ENCODE measurements at places on chromosomes 12 and 14.

DNA sequence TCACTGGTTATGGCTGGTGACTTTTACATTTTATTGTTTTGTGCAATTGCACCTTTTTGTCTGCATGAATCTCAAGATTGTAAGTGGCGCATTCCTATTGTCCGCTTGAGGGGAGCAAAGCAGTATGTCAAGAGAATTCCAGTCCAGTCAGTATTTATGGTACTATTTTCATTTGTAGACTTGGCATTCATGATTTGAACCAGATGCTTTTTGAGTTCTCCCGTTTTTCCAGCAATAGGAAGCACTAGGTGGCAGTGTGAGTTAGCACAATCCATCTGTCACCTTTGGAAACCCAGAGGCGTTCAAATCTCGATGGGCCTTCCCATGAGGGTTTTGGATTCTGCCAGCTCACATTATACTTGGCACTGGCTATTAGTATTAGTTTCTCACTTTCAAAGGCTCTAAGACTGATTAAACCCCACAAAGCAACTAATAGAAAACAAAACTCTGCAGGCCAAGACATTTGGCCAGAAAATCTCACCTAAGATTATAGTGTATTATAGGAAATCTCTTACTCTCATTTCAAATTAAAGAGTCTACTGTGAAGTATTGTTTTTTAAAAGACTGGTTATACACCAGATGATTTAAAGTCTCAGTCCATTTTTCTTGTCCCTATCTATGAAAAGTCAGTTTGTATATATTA, 2.2 kb downstream of the DACT1 start:
- no peak for DNase-seq

DNA sequence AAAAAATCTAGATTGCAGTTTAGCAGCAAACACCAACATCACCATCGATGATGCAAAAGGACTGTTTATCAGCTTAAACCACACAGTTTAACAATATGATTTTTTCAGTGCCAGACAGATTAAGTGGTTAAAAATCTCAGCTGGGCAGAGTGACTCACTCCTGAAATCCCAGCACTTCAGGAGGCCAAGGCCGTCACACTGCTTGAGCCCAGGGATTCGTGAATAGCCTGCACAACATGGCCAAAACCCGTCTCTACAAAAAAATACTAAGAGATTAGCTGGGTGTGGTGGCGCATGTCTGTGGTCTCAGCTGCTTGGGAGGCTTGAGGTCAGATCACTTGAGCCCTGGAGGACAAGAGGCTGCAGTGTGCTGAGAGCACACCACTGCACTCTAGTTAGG, 8.9 kb downstream of the RSRC2 start:
- DNase-seq, result no peak

- DNase-seq, result no peak
These were observed 53.6 kb downstream of the ERO1A start for GRCh38 chr14:52641745-52642144.

- DNase-seq, result no peak
These were observed 11.0 kb downstream of the DLST start for GRCh38 chr14:74892745-74893144.

GRCh38 chr12:11815397-11815796, 165.9 kb downstream of the ETV6 start:
- DNase-seq, result no peak

DNA sequence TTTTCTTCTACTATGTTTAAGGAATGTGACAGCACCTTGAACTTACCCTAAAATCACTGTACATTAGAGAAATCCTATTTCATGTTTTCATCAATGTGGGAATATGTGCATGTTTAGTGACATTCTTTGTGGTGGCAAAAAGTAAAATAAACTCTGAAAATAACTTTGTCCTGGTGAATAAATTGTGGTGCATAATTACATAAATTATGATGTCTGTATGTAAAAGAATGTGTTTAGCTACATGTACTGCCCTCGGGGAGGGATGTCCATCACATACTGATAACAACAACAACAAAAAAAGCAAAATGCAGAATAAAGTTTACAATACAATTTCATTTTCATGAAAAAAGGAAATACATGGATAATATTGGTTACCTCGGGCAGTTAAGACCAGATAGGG, 157.3 kb downstream of the METTL25 start:
- DNase-seq, result no peak

DNA sequence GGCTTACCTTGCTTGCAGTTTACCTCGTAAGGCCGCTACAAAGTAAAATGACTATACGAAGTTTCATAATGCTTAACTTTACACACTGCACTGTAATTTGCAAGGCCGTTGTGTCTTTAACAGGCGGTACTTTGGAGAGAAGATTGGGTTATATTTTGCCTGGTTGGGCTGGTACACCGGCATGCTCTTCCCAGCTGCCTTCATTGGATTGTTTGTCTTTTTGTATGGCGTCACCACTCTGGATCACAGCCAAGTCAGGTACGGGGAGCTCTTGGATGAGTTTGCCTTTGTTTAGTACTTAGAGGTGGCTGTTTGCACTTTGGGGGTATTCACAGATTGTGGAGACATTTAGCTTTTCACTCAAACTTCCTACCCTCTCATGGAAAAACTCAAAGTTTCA, 167.8 kb downstream of the SLC5A8 start:
- no peak for DNase-seq

- no peak for DNase-seq
These were observed 14.4 kb downstream of the HHIPL1 start for GRCh38 chr14:99659333-99659741.

- DNase-seq, result no peak
These were observed 12.3 kb downstream of the HMGA2 start for GRCh38 chr12:65836419-65837197.

- DNase-seq, result no peak
These were observed 71.3 kb downstream of the FLRT2 start for GRCh38 chr14:85601246-85601645.

DNA sequence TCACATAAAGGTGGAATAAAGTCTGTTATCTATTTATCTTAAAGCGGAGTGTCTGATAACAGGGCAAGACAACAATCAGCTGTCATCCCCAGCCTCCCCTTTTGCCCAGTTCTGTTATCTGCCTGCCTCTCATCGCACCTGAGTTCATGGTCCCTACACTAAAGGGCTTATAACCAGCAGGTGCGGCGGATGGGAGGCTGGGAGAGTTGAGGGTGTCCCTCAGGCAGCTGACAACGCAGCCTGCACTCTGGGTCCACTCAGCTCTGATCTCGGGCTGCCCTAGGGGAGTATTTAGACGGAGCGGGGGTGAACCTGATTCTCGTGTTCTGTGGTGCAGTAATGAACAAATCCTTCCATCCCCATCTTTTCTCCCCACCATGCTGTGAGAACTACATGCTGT, 34.0 kb upstream of the JDP2 start:
- no peak for DNase-seq

GRCh38 chr14:73785834-73786635, 65.6 kb upstream of the PTGR2 start:
- DNase-seq, result peak; percentile 37

DNA sequence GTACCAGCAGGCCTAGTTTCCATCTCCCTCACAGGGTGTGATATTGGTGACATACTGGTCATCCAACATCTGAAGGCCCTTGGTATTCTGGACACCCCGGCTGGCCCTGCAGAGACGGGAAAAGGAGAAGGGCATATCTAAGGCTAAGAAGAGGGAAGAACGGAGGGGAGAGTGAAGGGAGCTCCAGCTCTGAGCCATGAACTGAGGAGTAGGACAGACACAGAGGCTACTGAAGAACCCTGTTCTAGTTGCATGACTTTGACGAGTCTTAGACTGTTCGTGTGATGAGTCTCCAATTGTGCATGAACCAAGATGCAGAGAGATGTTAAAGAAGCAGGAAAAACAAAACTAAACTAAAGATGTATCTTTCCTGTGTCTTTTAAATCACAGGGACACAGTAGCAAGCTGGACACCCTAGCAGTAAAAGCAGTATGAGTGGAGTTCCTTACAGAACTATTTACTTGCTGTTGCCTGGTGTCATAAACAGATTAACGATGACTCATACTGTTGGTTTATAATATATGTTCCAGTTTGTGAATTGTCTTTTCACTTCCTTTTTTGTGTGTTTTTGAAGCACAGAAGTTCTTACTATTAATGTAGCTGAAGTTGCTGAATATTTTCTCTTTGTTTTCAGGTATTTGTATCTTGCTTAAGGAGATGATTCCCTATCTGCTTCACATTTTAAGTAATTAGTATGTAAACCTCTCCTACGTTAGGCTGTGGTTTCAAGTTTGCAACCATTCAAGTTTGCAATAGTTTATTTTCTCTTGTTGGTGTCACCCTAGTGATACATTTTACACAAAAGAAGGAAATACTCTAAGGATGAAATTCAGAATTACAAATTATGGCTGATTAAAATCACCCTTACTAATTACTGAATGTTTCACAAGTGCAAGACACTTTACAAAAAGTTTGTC, 15.7 kb downstream of the FAR2 start:
- DNase-seq, result no peak

DNA sequence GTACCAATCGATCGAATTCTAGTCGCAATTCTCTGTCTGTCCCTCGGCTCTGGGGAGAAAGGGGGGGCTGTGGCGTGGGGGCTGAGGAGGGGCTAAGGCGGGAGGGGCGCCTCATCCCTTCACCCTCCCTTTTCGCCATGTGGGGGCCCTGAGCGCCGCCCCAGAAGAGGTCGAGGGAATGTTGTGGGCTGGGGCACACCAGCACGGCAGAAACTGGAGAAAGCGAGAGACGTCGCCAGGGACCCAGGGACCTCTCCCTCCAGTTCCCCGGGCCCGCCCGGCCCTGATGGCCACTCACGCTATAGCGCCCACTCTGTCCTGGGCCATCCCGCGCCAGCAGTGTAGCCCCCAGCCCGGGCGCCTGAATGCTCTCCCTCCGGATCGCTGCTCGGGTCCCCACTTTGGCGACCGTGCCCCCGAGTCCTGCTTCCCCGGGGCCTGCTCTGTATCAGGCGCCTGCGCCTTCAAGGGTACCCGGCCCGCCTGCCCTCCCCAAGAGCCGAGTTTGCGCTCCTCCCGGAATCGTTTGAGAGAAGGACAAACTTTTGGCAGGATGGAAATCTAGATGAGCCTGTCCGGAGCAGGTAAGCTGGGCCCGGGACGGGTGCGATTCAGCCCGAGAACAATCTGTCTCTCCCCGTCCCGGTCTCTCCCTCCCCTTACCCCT, 62.6 kb downstream of the SMUG1 start:
- DNase-seq, result no peak

DNA sequence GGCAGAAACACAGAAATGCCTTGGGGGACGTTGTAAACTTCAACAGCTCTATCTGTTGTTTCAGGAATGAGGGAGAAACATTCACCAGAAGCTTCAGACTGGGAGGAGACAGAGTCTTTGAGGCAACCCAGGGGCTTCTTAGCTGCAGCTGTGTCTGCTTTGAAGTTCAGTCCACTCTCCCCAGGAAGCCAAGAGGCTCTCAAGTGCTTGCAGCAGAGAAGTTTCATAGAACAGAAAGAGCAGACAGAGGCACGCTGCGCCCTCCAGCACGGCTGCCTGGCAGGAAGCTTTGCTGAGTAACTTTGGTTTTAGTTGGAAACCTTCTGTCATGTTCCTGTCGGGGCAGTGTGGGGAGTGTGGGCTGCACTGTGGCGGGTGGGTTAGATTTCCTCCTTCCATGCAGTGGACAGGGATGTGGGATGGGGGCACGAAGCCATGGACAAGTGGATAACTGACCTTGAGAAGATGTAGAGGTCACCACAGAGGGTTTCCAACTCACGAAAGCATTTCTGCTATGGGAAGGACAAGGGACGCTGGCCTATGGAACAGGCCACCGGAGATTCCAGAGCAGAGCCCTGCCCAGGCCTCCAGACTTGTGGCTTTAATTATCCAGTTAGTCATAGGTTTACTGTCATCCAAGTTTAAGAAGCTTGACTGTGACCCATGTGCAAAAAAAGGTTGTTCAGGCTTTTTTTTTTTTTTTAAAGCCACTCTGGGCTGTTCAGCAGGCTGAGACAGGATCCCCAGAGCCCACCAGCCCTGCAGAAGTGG, 107.7 kb downstream of the ARF6 start:
- DNase-seq, result peak; percentile 59

- peak; percentile 71 for DNase-seq
These were observed 28.1 kb downstream of the MSRB3 start for GRCh38 chr12:65306366-65307168.

DNA sequence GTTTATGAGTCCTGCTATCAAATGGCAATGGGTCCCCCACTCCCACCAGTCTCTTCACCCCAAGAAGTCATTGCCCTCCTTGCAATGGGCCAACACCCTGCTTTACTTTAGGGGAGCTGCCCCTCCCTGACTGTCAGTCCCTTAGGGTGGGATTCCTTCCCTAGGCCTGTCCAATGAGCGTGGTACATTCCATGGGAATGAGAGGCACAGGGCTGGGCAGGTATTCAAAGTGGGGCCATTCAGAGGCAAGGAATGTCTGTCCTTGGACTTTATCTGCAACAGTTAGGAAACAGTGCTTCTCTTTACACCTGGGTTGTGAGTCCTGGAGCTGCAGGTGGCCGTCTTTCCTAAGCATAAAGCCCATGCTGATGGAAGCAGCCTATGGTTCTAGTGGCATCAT, 40.8 kb downstream of the TMEM132C start:
- no peak for DNase-seq

GRCh38 chr14:49659526-49660455, 24.7 kb upstream of the DNAAF2 start:
- no peak for DNase-seq

DNA sequence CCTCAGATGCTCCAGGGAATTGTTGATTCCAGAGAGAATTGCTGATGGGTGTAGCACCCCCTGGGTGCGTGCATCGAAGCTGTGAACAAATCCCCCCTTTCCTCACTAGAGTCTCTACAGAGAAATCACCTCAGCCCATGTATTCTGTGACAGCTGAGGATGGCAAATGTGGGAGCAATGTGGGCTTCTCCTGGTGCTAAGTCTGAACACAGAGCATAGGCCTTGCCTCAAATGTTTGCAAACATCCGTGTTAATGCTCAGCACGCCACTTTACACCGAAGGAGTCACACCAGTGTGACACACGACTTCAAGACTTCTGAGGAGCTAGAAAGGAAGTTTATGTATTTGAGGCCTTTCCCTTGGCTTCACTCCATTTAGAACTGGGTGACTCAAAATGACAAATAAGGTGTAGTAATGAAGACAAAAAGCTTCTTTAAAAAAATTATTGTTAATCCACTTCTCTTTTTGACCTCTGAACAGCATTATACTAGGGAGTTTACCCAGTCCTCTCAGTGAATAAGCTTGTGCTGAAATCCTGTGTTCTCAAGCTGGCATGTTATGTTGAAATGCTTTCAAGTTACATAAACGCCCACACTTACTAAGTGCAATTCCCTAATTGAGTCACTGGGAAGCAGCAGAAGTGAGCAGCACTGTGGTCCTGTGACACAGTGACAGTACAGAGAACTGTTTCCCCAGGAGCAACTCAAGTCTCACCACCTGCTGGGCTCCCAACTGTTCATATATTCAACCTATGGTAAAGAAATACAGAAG, 92.9 kb downstream of the FAR2 start:
- no peak for DNase-seq

DNA sequence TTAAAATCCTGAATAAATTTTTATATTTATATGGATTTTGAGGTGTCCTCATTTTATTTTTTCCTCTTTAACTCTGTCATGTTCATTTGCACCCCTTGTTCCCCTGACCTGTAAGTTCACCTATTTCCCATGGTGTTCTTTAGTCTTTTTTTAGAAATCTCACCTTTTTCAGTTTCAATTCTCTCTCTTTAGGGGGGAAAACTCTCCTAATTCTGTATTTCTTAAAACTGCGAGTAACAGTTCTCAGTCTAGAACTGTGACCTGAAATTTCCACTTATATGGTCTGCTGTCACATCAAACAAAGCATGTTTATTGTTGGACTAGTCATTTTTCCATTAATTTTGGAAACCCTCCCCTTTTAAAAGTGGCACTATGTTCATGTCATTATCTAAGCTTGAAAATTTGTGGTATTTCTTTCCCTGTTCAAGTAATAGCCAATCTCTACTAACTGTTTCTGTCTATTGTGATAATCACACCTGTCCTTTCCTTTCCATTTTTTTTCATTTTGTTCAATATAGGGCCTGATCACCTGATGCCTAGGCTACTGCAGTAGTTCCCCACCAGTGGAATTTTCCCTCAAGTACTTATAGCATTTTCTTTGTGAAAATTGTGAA, 14.0 kb upstream of the FBXO33 start:
- DNase-seq, result no peak
